Stimulated activated CD4-positive, alpha-beta T cell treated with anti-CD3 and anti-CD28 coated beads, Interleukin-12 subunit alpha, Interleukin-12 subunit beta, amount 100 ng/mL, for 48 hours (primary cell): ENCODE measurements at places on chromosomes 1 and 21.

GRCh38 chr1:225770561-225771248 is 6.9 kb upstream of the SRP9 start:
- no peak for DNase-seq

DNA sequence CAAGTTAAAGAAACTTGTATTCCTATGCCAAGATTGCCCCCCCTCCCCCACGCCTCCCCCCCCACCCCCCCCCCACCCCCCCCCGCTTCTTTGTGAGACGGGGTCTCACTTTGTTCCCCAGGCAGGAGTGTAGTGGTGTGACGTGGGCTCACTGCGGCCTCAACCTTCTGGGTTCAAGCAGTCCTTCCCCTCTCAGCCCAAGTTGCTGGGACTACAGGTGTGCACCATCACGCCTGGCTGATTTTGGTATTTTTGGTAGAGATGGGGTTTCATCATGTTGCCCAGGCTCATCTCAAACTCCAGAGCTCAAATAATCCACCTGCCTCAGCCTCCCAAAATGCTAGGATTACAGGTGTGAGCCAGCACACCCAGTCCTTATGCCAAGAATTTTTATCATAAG is 136.6 kb downstream of the POU2F1 start:
- DNase-seq, result no peak

DNA sequence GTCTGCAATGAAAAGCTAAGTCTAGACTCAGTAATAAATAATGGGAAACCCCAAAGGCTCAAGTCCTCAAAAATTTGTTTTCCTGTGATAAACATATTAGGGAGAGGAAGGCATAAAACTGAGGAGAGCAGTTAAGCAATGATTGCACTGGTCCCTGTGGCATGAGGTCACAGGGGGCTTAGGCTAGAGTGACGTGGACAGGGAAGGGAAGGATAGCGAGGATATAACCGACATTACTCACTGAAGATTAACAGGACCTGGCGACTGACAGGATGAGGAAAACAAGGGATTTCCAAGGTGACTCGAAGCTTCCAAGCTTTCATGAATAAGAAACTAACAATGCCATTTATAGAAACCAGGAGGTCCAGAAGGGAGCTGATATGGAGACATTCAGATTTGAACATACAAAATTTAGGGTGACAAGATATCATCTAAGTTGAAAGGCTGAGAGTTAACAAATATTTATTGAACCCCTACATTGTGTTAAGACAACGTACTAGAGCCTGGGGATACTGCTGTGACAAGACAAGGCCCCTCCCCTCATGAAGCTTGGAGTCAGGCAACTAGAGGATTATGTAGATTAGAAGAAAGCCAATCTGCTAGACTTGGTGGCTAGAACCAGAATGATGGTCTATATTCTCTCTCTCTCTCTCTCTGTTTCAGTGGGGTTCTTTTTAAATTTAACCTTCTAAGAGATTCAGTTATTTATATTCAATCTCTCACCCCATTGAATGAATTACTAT is 33.2 kb upstream of the PKN2 start:
- no peak for DNase-seq

DNA sequence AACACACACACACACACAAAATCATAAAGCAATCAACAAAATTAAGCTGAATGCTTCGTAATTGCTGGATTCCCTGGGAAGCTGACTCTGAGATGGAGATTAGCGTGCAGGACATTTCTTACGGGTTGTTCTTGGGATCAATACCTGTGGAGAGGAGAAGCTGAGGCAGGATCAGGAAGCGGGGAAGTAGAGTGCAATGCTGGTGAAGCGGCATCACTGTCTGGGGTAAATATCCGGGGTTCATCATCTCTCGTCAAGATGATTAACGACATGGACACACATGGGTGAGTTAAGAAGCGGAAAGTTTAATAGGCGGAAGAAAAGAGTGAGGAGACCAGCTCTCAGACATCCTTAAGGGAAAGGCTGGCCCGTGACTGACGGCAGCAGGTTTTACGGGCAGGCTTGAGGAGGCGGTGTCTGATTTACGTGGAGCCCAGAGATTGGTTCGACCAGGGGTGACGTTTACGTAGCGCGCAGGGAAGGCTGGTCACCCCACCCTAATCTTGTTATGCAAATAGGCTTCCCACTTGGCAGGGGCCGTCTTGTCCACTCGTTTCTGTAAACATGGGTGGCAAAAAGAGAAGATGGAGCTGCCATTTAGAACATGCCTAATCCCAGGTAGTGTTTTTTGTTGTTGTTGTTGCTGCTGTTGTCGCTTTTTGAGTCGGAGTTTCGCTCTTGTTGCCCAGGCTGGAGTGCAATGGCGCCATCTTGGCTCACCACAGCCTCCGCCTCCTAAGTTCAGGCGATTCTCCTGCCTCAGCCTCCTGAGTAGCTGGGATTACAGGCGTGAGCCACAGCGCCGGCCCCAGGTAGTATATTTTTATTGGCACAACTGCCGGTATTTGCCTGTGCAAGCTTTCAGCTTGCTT is 135.6 kb upstream of the KCNJ15 start:
- DNase-seq, result no peak

- DNase-seq, result peak; percentile 91
Observed at GRCh38 chr1:153545067-153546055, at the start of gene S100A4. S100A4 (minus strand) TSS chr1:153545806; CDS start chr1:153544794, 1,012 bp downstream.

GRCh38 chr1:87558921-87559320 is 230.2 kb downstream of the LMO4 start:
- DNase-seq, result no peak

DNA sequence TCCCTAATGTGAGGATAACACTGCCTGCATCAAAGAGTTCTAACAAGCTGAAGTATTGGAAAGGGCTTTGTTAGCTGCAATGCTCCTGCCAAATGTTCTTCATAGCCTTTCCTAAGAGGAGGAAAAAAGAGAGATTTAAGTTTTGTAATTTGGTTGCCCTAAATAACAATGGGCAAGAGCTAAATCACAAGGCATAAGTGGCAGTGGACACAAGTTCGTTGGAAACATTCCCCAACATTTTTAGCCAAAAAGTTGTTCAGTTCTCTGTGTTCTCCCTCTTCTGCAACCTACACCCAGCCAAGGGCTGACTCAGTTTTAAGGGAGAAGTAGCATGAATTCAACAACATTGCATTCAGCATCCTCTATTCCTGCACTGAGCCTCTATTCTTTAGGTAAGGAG is 2.6 kb upstream of the UQCRHL start:
- DNase-seq, result no peak

DNA sequence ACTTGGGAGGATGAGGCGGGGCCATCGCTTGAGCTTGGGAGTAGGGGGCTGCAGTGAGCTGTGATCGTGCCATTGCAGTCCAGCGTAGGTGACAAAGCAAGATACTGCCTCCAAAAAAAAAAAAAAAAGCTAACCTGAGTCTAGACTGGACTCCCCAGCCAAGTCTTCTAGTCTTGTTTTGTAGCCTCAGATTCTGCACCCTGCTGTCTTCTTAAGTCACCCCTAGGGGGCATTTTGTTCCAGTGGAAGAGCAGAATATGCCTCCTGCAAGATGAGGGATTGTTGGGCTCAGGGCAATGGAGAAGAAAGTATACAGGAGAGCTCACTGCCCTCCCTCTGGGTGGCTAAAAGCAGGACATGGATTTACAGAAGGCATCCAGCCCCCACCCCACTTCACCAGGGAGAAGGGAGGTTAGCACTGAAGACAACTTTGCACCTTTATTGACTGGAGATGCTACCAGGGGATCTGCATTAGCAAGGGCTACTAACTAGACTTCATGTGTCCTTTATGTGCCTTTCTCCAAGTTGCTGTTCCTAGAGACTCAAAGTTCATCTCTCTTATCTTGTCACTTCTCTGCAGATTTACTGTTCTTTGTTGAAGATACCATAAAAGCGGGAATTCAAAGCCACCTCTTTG is 15.3 kb upstream of the RNF187 start:
- no peak for DNase-seq

GRCh38 chr21:16834791-16835190 is 678.1 kb upstream of the CXADR start:
- DNase-seq, result no peak

DNA sequence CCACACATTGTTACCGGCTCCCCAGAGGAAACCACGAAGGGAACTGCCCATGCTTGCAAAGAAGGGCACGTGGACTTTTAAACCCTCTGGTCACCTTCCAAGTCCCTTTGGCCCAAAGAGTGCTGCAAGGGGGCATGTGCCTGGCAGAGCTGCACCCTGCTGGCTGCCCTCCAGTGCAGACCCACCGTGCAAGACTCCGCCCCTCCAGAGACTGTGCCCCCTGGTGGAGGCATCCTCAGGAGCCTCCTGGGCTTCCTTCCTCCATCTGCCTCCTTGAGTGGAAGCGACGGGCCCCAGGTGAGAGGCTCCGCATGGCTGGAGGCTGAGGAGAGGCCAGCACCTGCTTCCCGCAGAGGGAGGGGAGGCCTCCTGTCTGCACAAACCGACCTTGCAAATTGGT is 100.6 kb downstream of the CRYAA start:
- DNase-seq, result peak; percentile 31

DNA sequence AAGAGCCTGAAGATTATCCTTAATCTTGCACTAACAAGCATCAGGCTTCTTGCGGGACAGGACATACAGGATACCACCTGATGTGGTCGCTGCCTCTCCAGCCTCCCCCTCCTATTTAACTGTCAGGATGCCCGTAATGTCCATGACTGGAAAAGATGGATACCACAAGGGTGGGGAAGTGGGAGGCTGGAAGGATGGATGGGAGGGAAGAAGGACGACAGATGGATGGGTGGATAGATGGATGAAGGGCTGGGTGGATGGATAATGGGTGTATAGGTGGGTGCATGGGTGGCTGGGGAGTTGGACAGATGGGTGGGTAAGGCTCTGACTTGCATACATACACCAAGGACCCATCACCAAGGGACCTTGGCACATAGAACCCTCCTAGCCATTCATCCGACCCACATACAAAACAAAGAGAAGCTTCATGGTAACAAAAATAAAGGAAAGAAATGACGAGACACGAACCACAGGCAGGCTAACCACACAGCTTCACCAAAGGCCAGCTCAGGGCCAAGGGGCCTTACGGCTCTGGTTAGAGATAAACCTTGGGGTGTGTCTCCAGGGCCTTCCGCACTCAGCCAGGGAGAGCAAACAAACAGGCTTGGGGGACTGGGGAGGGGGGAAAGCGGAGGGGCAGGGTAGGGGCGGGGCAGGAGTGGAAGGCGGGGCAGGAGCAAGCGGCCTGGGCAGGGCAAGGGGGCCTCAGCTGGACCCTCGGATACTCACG is 50.5 kb downstream of the HSPG2 start:
- no peak for DNase-seq

DNA sequence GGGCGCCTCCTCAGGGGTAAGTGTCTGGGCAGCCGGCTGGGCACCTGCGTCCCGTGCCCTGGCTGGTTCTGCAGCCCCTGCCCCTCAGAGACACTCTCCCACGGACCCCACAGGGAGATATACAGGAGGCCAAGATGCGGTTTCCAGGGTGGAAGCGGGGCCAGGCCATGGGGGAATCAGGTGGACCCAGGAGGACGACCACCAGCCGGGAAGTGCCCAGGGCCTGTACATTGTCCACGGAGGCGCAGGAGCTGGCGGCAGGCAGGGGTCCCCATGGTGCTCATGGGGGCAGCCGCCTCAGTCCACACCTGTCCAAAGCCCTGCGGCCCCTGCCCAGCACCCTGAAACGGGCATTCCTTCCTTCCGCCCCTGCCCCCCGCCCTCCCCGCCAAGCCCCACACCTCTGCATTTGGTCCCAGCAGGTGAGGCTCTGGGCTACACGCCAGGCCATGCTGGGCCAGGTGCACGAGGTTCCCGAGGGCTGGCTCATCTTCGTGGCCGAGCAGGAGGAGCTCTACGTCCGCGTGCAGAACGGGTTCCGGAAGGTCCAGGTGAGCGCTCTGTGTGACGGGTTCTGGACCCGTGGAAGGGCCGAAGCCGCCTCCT is 36.7 kb downstream of the SLC19A1 start:
- no peak for DNase-seq

- no peak for DNase-seq
Observed at GRCh38 chr1:93685918-93686317, 4.3 kb upstream of the BCAR3 start.

- no peak for DNase-seq
Observed at GRCh38 chr1:171655746-171656116, 3.2 kb upstream of the MYOC start.

DNA sequence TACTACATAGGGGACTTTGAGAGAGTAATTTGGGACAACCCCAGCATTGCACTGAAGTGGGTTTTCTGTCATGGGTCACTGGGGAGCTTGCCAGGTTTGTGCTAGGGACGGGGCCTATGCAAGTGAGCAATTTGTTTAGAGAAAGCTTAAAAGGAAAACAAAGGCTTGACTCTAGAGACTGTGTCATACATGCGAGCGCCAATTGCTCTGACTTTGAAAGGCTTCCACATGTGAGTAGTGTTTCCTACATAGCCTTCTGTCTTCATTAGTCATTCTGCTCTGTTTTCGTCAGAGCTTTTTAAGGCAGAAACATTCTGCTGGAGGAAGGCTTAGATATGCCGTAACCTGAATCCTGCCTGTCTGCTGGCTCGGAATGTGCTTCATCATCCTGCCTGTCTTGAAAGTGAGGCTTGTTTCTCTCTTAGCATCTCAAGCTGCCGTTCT is 28.4 kb downstream of the TRIM45 start:
- no peak for DNase-seq

GRCh38 chr1:153941826-153942725 is 4.4 kb downstream of the DENND4B start:
- DNase-seq, result no peak

- no peak for DNase-seq
Observed at GRCh38 chr21:21165063-21165645, 166.9 kb downstream of the NCAM2 start.

DNA sequence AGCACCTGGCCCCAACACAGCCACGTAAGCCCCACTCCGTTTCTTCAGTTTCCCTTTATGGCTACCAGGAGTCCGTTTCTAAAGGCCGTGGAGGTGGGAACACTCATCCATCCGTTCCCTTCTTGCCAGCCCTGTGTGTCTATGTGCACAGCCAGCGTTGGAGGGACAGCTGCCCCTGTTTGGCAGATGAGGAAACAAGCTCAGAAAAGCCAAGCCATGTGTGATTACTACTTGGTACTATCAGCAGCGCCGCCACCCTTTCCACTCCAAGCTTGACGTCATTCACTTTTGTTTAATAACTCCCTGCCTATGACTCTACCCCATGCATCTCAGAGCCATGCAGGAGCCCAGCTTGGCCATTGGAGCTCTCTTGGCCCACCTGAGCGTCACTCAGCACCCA is 3.5 kb downstream of the LRP8 start:
- no peak for DNase-seq

DNA sequence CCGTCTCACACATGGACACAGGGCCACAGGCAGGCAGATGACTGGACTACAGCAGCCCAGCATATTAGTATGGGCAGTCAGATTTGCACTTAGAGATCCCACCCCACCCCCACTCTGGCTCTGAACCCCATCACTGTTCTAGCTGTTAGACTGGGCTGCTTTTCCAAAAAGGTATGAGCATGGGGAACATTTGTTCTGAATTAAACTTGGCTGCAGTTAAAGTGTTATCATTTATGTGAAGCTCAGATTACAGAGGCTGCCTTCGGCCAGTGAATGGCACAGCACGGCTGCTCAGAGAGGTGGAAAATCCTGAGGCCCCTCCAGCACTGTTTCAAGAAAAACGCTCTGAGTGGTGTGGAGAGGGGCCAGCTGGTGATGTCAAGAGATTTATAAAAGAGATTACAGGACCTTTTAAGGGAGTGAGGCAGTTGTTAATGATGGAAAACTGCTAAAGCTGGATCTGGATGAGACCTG is 6.9 kb upstream of the NOS1AP start:
- DNase-seq, result no peak

GRCh38 chr21:20997311-20997635 is 936 bp upstream of the NCAM2 start:
- no peak for DNase-seq
